ENCODE measurements at places on chromosomes 11 and 22. TPM values are rescaled to one million over a fixed set of nuclear protein-coding genes. Genes with fewer than 3 reads are reported as not detected.

DNA sequence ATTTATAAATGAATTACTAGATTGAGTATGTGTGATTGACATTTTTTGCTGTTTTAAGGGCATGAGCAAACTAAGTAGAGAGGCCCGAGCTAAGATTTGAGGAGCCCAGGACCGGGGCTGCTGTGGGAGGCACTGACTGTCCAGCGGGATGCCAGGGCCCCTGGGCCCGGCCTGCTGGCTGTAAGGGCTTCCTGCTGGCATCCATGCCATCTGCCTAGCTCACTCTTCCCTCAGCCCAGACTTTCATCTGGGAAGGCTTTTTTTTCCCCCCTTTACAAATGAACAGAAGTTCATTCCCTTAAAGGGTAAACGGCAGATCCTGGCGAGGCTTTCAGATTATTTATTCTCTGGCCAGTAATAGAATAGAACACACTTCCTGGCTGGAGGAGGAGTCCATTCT, 16.0 kb upstream of the TP53I11 start:
- H3K4me3 ChIP-seq, result no peak overlapping the region
- no peaks in the 10 kb centered on the region for H3K36me3 ChIP-seq

- no peaks in the 10 kb centered on the region for H3K27me3 ChIP-seq
- H3K36me3 ChIP-seq, result no peaks in the 10 kb centered on the region
- no peaks in the 10 kb centered on the region for H3K4me1 ChIP-seq
- no peak overlapping the region for H3K27ac ChIP-seq
Observed at GRCh38 chr22:20782596-20783299, 8.8 kb downstream of the SERPIND1 start.

DNA sequence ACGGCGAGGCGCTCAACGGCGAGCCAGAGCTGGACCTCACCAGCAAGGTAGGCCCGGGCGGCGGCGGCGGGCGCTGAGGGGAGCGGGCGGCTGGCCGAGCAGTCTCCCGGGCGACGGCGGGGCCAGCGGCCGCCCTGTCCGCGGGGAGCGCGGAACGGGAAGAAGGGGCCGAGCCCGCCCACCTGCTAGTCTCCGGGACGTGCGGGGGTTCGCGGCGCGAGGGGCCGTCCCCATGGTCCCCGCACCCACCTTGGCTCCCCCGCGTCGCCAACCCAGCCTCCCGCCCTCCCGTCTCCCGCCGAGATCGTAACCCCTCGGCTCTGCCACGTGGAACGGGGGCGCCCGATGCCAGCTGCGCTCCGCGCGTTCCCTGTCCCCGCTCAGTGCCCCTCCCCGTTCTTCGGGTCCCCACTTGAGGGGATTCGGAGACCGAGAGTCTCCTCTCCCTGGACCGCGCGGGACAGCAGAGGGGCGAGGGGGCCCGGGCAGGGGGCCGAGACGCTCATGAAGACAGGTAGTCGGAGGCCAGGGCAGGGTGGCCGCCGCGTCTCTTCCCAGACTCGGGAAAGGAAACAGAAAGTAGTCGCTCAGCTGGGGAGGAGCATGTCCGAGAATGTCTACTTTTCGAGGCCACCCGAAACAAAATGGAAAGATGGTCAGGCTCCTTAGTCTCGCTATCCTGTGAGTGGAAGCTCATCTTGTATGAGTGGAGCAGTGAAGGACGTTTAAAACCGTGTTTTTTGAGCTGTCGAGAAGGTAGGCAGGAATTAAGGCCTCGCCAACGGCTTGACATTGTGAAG, 557 bp downstream of the GTPBP1 start:
- H3K27ac ChIP-seq, result peak overlapping the region; percentile 95
- H3K27me3 ChIP-seq, result no peaks in the 10 kb centered on the region
- H3K36me3 ChIP-seq, result no peaks in the 10 kb centered on the region
- peak overlapping the region; percentile 89 for H3K4me3 ChIP-seq
- peaks cover 25% of the 10 kb centered on the region for H3K4me1 ChIP-seq

GRCh38 chr11:81224396-81224795, 1509.3 kb downstream of the FAM181B start:
- no peak for DNase-seq
- no peaks in the 10 kb centered on the region for H3K27me3 ChIP-seq
- no peak overlapping the region for H3K4me3 ChIP-seq

- H3K27ac ChIP-seq, result peak overlapping the region; percentile 2
- no peaks in the 10 kb centered on the region for H3K27me3 ChIP-seq
- H3K4me1 ChIP-seq, result peaks cover 3% of the 10 kb centered on the region
- no peak overlapping the region for H3K4me3 ChIP-seq
- peak; percentile 30 for DNase-seq
- H3K36me3 ChIP-seq, result no peaks in the 10 kb centered on the region
Observed at GRCh38 chr11:44750551-44751465, 24.0 kb downstream of the TSPAN18 start.

OR2D2 gene
- 3.2 TPM for total RNA-seq

LRRC74B gene
- total RNA-seq, result 5.4 TPM

MYBPC3 gene
- 0.68 TPM for total RNA-seq
